ENCODE measurements at places on chromosomes 7 and 10. TPM values are rescaled to one million over a fixed set of nuclear protein-coding genes. Genes with fewer than 3 reads are reported as not detected.

The UNCX gene
- not detected for polyA plus RNA-seq

The GIMAP5 gene
- polyA plus RNA-seq, result 29.7 TPM

The FAM3C gene
- 17.1 TPM for polyA plus RNA-seq

The TUBAL3 gene
- not detected for polyA plus RNA-seq

The PLEKHA8 gene
- 2.1 TPM for polyA plus RNA-seq

The ADIRF gene
- polyA plus RNA-seq, result 6.6 TPM

The ADCYAP1R1 gene
- polyA plus RNA-seq, result 13.9 TPM

The OR2A12 gene
- polyA plus RNA-seq, result not detected

The NAT16 gene
- not detected for polyA plus RNA-seq

The OR2A5 gene
- not detected for polyA plus RNA-seq

The FAM241B gene
- 3.4 TPM for polyA plus RNA-seq

The SEMA3A gene
- 0.53 TPM for polyA plus RNA-seq

The SPDYE8 gene
- polyA plus RNA-seq, result not detected

The AGR2 gene
- polyA plus RNA-seq, result 0.56 TPM

The MPLKIP gene
- polyA plus RNA-seq, result 28.1 TPM

The ATG9B gene
- polyA plus RNA-seq, result 7.8 TPM

The LIPJ gene
- polyA plus RNA-seq, result not detected

The HECW1 gene
- polyA plus RNA-seq, result 0.08 TPM

The CLRN3 gene
- not detected for polyA plus RNA-seq

The BEND7 gene
- polyA plus RNA-seq, result 15.2 TPM

The OPN1SW gene
- not detected for polyA plus RNA-seq

The STEAP4 gene
- 30.0 TPM for polyA plus RNA-seq

The ZNF25 gene
- polyA plus RNA-seq, result 26.8 TPM

The NPC1L1 gene
- 0.48 TPM for polyA plus RNA-seq

The CDH23 gene
- polyA plus RNA-seq, result 11.3 TPM

The WIPF3 gene
- polyA plus RNA-seq, result 4.5 TPM

The RPP30 gene
- polyA plus RNA-seq, result 60.7 TPM

The BET1 gene
- polyA plus RNA-seq, result 36.4 TPM

The CNTNAP2 gene
- 1.0 TPM for polyA plus RNA-seq

The OPN4 gene
- polyA plus RNA-seq, result 0.30 TPM

The MSMB gene
- not detected for polyA plus RNA-seq

The CHST12 gene
- polyA plus RNA-seq, result 22.3 TPM

The ST8SIA6 gene
- 0.13 TPM for polyA plus RNA-seq

The TAS2R5 gene
- polyA plus RNA-seq, result 0.32 TPM

The SPDYE6 gene
- not detected for polyA plus RNA-seq

The OR13A1 gene
- polyA plus RNA-seq, result not detected

The MYPN gene
- 0.34 TPM for polyA plus RNA-seq

The ADAP1 gene
- 7.1 TPM for polyA plus RNA-seq

The HMX3 gene
- not detected for polyA plus RNA-seq

The PLEKHS1 gene
- not detected for polyA plus RNA-seq

The SLC26A5 gene
- polyA plus RNA-seq, result 0.22 TPM

The VTI1A gene
- 21.6 TPM for polyA plus RNA-seq

The PPP1R3C gene
- 11.7 TPM for polyA plus RNA-seq

The IFIT1B gene
- polyA plus RNA-seq, result not detected

The ADAM12 gene
- 0.16 TPM for polyA plus RNA-seq

The PNLIPRP2 gene
- polyA plus RNA-seq, result 0.44 TPM

The EN2 gene
- polyA plus RNA-seq, result 0.13 TPM

The PRKAR2B gene
- 212 TPM for polyA plus RNA-seq

The NUTM2A gene
- polyA plus RNA-seq, result 0.22 TPM

The CLDN15 gene
- 6.5 TPM for polyA plus RNA-seq

The AGR3 gene
- not detected for polyA plus RNA-seq

The FAM180A gene
- 1.6 TPM for polyA plus RNA-seq

The KCP gene
- polyA plus RNA-seq, result 8.0 TPM

Measured in adrenal gland (tissue), 19 donors.